ENCODE measurements at places on chromosomes 16 and 17. TPM values are rescaled to one million over a fixed set of nuclear protein-coding genes. Genes with fewer than 3 reads are reported as not detected.

Gene PMFBP1
- total RNA-seq = 8.5 TPM

Gene PIEZO1
- 177 TPM for total RNA-seq

Gene HOXB3
- total RNA-seq = 151 TPM

Gene GPR139
- not detected for total RNA-seq

Gene ACSM2A
- not detected for total RNA-seq

Gene MT1X
- 15.4 TPM for total RNA-seq

GRCh38 chr16:67111951-67112444 is 2.3 kb downstream of the PHAF1 start:
- no peak overlapping the region for H3K4me3 ChIP-seq
- no peak overlapping the region for H3K27ac ChIP-seq
- DNase-seq = no peak
- H3K27me3 ChIP-seq = no peaks in the 10 kb centered on the region

DNA sequence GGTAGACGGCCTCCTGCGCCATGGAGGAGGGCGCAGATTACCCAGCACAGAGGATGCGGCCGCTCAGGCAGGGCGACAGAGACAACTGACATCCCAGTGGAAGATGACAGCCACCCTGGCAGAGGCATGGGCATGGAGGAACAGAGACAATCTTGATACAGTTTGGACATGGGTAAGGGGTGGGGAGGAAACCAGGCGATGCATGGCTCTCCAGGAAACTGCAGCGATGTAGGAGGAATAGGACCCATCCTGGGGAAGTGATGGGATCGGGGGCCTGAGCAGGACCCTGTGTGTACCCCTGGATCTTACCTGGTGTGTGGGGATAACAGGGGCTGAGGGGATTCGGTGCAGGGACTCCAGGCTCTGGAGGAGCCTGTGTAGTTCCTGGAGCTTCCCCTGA is 4.6 kb downstream of the OSBPL7 start:
- no peak overlapping the region for H3K27ac ChIP-seq
- DNase-seq = no peak
- H3K27me3 ChIP-seq = no peaks in the 10 kb centered on the region
- peaks cover 22% of the 10 kb centered on the region for H3K4me1 ChIP-seq
- peaks cover 51% of the 10 kb centered on the region for H3K36me3 ChIP-seq

DNA sequence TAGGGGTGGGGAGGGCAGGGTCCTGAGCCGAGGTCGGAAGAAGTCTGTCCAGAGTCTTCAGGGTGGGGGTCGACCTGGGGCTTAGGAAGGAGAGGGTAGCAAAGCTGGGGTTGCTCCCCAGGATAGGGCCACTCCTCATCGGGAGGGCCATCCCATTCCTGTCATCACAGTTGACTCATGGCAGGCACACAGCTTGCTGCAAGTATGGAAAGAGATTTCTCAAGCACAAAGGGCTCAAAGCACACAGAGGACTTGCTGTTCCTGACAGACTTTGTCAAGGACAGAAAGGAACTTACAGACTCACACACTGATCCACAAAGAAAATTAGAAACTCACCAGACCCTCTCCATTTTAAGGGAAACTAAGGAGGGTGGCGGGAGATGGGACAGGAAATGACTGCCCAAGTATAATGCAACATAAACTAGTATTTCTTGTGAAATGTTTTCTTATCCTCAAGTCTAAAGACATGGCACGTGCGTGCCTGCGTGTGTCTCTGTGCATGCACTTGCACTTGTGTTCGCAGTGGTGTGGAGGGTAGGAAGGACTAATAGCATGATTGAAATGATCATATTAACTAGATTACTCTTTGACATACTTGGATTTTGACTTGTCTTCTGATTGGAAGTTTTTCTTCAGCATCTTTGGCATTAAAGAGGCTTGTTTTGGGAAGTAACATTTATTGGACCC is 2.4 kb downstream of the AOC2 start:
- H3K27ac ChIP-seq = peak overlapping the region; percentile 51
- H3K27me3 ChIP-seq = no peaks in the 10 kb centered on the region
- H3K36me3 ChIP-seq = peaks cover 50% of the 10 kb centered on the region
- H3K4me3 ChIP-seq = no peak overlapping the region

DNA sequence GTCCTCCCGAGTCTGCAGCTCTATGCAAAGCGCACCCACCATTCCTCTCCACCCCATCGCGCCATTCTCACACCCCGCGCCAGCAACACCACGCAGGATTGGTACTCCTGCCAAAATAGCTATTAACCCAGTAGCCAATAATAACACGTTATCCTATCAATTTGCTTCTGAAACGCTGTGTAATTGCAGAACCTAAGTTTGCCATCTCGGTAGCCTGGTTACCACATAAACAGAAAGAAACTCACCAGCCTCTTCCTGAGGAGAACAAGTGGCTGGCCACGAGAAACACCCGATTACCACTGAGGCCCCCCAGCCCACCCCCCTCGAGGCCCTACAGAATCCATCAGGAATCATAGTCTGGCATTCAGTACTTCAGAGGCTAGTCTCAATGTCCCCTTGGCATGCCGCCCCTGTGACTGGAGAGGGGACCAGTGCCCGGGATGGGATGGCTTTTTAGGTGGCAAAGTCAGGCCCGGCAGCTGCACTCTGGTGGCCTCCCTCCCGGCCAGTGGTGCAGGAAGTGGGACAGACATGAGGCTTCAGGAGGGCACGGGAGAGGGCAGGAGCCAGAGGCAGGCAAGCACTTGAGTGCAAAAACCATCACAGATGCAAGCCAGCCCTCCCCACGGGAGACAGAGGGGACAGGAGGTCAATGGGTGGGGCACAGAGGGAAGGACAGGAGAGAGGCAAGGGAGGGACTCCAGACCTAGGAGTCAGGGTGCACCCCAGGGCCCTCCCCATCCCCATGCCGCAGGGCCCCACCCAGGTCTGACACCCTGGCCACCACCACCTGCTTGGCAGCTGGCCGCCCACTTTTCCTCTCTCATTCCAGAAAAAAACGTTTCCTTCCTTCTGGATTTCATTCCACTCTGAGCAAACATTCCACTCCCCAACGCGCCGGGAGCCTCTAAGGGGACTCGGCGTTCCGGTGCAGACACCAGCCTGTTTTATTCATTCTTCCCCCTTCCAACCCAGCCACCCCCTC is 192.5 kb downstream of the ZNF423 start:
- no peak overlapping the region for H3K27ac ChIP-seq
- DNase-seq = no peak
- peaks cover 91% of the 10 kb centered on the region for H3K27me3 ChIP-seq
- H3K4me1 ChIP-seq = no peaks in the 10 kb centered on the region

DNA sequence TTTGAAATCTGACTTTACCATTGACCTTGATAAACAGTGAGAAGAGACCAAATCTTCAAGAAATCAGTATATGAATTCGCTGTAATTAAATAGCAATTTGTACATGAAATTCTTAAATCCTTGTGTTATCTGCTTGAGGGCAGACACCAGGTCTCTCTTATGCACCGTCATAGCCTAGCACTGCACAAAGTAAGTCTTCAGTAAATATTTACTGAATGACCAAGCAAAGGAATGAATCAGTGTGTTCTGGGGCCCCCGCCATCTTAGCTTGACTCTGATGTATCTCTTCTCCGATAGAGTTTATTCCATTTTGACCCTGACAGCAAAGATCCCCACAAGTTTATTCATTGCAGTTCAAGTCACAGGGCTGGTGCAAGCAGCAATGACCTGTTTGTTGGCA is 328.0 kb downstream of the TMEM114 start:
- no peak overlapping the region for H3K4me3 ChIP-seq
- no peak overlapping the region for H3K27ac ChIP-seq
- no peak for DNase-seq
- no peaks in the 10 kb centered on the region for H3K27me3 ChIP-seq
- no peaks in the 10 kb centered on the region for H3K4me1 ChIP-seq
- no peaks in the 10 kb centered on the region for H3K36me3 ChIP-seq

DNA sequence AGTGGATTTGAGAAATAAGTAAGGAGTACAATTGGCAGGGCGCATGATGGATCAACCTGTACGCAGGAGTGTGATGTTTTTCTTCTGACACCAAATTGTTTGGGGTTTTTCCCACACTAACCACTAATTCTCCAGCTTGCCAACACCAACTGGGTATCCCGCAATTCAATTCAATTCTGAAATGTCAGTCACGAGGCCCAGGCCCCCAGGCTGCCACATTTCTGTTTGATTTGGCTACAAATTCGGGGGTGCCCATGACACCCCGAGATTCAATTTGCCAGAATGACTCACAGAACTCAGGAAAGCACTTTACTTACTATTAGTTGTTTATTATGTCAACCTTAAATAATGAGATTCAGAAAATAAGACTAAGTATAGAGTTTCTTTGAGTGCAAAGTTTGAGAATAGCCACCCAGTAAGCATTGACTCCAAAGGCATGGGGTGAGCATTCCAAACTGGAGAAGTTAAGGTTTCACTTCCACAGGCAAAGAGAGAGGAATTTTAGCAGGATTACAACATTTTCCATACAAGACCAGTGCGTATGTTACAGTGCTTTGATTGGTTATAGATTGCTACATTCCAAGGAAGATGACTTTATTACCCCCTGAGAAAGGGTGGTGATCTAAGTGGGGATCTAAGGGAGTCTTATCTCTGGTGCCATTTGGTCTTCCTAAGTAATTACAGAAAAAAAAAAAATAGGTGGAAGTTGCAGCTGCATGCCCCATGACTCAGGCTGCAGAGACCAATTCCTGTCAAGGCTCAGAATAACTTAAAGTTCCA is 11.5 kb downstream of the SLC46A1 start:
- no peak overlapping the region for H3K27ac ChIP-seq
- H3K27me3 ChIP-seq = no peaks in the 10 kb centered on the region
- H3K4me1 ChIP-seq = no peaks in the 10 kb centered on the region
- no peak overlapping the region for H3K4me3 ChIP-seq
- DNase-seq = no peak

DNA sequence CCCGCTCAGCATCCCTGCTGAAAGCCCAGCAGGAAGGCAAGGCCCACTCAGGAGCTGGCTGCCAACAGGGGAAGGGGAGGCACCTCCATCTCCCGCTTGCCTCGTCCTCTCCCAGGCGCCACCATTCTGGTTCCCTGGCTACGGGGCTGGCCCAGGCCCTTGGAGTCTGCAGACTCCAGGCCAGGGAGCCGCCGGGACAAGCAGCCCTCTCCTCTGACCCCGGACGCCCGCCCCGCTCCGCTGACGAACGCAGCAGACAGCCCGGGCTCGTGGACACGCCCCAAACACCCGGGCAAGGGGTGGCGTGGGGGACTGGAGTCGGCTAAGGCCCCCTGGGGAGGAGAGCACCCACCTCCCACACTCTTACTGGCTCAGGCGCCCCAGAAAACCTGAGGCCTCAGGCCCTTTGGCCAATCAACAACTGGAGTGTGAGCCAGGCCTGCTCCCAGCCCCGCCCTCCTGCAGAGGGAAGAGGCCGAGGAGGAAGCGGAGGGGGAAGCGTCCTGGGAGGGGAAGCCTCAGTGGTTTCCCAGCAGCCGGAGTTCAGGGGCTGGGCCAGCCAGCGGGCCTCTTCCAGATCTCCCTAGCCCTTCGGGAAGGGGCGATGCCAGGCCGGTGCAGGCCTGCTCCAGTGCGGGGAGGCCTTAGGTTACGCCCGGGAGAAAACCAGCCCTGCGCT is 4.2 kb downstream of the MNT start:
- H3K27me3 ChIP-seq = no peaks in the 10 kb centered on the region
- H3K4me3 ChIP-seq = peak overlapping the region; percentile 94
- DNase-seq = peak; percentile 89
- peak overlapping the region; percentile 57 for H3K27ac ChIP-seq

- peaks cover 10% of the 10 kb centered on the region for H3K4me1 ChIP-seq
- peak overlapping the region; percentile 42 for H3K27ac ChIP-seq
- H3K4me3 ChIP-seq = no peak overlapping the region
Observed at GRCh38 chr16:57764341-57765159, 29.0 kb downstream of the KATNB1 start.

- peak overlapping the region; percentile 38 for H3K27ac ChIP-seq
- H3K4me3 ChIP-seq = no peak overlapping the region
- peak; percentile 24 for DNase-seq
- peaks cover 6% of the 10 kb centered on the region for H3K36me3 ChIP-seq
Observed at GRCh38 chr17:9843152-9844010, 17.7 kb downstream of the GLP2R start.

GRCh38 chr17:43732958-43733357 is 25.6 kb downstream of the SOST start:
- H3K27ac ChIP-seq = no peak overlapping the region
- DNase-seq = no peak
- no peaks in the 10 kb centered on the region for H3K36me3 ChIP-seq
- H3K27me3 ChIP-seq = peaks cover 40% of the 10 kb centered on the region

DNA sequence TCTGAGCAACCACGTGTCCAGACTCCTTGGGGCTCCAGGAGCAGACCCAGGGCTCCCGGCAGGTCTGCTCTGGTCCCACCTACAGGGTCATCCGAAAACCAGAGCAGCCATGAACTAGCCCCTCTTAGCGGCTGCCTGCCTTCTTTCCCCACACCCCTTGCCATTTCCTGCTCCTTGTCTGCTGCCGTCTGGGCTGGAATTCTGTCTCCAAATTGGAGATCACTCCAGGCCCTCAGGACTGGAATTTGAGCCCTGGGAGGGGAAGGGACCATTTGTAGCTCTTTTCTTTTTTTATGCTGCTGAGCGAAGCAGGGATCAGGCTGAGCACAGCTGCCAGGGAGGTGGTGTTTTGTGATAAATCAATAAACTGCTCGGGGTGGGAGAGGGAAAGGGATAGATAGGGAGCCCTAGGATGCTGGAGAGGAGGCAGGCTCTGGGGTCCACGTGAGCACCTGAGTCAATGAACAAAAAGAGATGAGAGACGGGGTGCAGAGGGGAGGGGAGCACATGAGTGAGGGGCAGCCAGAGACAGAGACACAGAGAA is 257.5 kb downstream of the ENGASE start:
- no peaks in the 10 kb centered on the region for H3K36me3 ChIP-seq
- H3K27ac ChIP-seq = no peak overlapping the region
- no peak for DNase-seq
- H3K4me1 ChIP-seq = no peaks in the 10 kb centered on the region
- H3K27me3 ChIP-seq = peaks cover 100% of the 10 kb centered on the region

GRCh38 chr16:51651061-51651466 is 500.0 kb upstream of the SALL1 start:
- DNase-seq = no peak
- H3K4me1 ChIP-seq = no peaks in the 10 kb centered on the region
- H3K27ac ChIP-seq = no peak overlapping the region

DNA sequence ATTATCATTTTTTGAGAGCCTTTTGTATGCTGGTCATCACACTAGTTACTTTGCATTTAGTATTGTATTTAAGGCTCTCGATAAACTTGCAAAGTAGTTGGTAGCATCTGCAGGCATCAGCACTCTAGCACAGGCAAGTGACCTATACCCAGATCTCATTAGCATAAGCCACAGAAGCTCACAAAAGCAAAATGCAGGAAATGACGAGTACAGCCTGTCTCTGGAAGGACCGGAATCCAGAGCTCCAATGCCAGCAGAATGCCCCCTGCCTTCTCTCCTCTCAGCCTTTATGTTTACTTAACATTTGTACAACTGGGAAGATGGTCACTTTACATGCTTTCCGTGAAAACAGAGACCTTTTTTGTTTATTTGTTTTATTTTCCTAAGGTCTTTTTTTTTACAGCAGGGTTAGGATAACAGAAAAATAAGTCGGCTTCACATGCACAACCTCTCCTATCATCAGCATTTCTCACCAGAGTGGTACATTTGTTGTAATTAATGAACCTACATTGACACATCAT is 45.4 kb upstream of the MYOCD start:
- no peaks in the 10 kb centered on the region for H3K36me3 ChIP-seq
- no peak overlapping the region for H3K4me3 ChIP-seq
- no peak overlapping the region for H3K27ac ChIP-seq
- no peaks in the 10 kb centered on the region for H3K27me3 ChIP-seq

GRCh38 chr16:82456683-82457082 is 170.1 kb upstream of the CDH13 start:
- DNase-seq = peak; percentile 71
- no peaks in the 10 kb centered on the region for H3K4me1 ChIP-seq
- H3K4me3 ChIP-seq = no peak overlapping the region

GRCh38 chr17:8894202-8894671 is 26.8 kb upstream of the PIK3R6 start:
- no peak for DNase-seq
- H3K4me1 ChIP-seq = peaks cover 8% of the 10 kb centered on the region
- H3K27me3 ChIP-seq = peaks cover 57% of the 10 kb centered on the region
- H3K36me3 ChIP-seq = no peaks in the 10 kb centered on the region
- no peak overlapping the region for H3K4me3 ChIP-seq

Data from Calu3 (cell line).